Mammary epithelial cell (primary cell): ENCODE measurements at places on chromosomes 12 and 14.
A peak's percentile ranks its signal among the peaks of the same experiment; 100 is the strongest.

GRCh38 chr12:89245090-89245489, 107.2 kb downstream of the DUSP6 start:
- no peak for DNase-seq

DNA sequence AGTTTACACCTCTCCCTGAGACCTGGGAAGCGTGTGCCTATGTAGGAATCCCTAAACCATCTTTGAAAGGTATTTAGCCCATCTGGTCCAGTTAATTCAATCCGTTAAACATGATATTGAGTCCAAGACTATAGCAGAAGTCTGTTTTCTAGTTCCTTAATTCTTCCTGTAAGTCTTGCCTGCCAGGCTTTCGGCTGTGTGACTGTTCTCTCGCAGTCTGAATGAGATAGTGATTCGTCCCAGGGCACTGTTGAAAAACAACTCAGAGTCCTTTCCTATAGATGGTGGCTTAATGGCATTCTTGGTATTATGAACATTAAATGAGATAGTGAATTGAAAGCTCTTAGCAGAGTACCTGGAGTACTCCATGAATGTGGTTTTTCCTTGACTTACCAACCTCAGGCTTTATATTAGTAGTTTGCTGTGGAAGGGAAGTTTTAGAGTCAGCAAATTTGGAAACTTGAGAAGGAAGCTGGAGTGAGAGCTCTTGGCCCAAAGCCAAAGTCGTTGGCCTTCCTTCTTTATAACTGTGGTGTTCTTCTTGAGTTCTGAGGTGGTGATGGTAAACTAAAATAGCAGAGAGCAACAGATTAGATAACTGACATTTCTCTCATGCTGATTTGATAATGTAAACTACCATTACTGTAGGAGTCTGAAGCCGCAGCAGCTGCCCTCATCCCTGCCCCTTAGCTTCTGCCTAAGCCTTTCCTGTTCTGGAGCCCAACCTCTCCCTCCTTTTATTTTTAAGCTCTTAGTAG, 76.5 kb downstream of the TGFB3 start:
- DNase-seq, result no peak

- DNase-seq, result peak; percentile 24
These were observed 700 bp downstream of the SIX6 start for GRCh38 chr14:60509438-60510253.

DNA sequence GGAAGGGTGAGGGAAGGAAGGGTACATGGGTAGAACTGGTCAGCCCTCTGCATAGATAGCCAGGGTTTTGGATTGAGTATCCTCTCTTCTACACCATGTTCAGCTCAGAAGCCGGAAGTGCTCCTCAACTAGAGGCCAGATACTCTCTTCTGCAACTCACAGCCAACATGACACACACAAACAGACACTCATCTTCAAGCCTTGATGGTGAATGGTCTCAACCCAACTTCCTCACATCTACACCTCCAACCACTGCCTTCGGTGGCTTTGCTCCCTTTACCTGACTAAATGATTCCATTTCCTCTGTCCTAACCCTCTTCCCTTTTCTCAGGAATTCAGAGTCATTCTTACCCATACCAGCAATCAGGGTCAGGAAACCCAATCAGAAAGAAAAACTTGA, 7.6 kb upstream of the FKBP11 start:
- DNase-seq, result no peak

DNA sequence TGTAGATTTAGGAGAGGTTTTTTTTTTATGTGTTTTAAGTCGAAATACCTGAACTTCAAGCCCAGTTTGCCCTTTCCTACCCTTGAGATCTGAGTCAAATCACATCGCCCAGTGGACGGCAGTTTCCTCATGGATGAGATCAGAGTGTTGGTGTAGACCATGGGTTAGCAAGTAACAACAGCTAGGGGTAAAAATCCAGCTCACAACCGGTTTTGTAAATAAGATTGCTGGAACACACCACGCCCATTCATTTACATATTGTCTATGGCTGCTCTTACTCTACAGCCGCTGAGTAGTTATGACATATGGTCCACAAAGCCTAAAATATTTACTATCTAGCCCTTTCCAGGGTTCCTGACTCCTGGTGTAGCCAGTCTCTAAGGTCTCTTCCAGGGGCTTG, 158.5 kb upstream of the PLEKHG7 start:
- no peak for DNase-seq
